Osteocyte (in vitro differentiated cells): ENCODE measurements at places on chromosomes 1 and 21. TPM values are rescaled to one million over a fixed set of nuclear protein-coding genes. Genes with fewer than 3 reads are reported as not detected.

The CASQ1 gene
- total RNA-seq: not detected in 2 replicates

The GOLPH3L gene
- 26.6 and 27.4 TPM in 2 replicates for total RNA-seq

- DNase-seq: no peak
Measured at GRCh38 chr21:46369520-46370235, 45.7 kb downstream of the PCNT start.

GRCh38 chr1:14946684-14947238, 206.8 kb upstream of the TMEM51 start:
- DNase-seq: no peak

DNA sequence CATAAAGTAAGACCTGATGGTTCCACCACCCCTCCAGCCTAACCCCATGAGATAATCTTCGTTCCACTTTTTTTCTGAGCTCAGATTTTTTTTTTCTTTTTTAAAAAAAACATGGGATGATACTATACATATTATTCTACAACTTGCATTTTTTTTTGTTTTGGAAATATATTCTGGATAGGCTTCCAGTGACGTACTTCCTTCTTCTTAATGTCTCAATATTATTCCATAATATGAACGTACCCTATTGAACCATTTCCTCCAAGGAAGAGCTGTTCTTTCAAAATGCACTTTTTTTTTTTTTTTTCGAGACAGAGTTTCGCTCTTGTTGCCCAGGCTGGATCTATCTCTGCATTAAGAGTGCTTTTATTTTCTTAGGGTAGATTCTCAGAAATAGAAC, 1.5 kb downstream of the EDEM3 start:
- DNase-seq: no peak

DNA sequence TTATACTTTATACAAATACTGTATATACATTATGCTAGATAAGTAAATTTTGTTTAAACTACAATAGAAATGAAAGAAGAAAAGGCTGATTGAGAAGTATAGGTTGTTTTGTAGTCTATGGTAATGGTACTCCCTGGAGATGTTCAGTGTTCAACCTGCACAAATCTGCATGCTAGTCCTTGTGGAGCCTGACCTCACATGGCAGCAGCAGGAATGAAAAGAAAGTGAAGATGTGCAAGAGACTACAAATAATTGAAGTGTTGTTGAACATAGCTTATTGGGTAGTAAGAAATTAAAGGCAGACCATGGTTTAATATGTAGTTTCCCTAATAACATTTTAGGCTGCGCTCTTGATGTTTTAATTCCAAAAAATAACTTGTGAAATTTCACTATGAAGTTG, 201.2 kb downstream of the TGFB2 start:
- no peak for DNase-seq

GRCh38 chr1:80639777-80640533, 1160.8 kb upstream of the ADGRL2 start:
- no peak for DNase-seq
